ENCODE measurements at places on chromosomes 2 and 18.

DNA sequence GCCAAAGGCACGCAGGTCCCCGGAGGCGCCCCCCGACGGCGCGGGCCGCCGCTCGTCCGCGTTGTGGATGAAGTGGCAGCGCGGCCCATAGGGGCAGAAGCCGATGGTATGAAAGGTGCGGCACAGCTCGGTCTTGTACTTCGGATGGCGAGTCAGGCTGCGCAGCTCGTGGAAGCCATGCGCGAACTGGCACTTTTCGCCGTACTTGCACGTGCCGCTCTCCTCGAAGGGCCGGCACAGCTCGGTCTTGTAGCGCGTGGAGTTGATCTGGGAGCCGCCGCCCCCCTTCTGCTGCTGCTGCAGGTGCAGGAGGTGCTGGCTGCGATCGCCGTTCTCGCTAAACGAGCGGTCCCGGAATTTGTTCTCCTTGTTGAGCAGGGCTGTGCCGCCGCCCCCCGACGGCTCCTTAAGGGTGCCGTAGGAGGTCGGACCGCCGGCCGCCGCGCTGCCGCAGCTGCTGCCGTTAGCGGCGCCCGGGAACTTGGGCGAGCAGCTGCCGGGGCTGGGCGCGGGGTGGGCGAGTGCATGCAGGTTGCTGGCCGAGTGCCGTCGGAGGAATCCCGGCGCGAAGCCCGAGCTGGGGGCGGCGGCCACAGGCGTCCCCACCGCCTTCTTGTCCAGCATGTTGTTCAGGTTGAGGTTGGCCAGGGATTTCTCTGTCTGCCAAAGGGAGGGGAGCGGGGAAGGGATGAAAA is 1.2 kb downstream of the ZFP36L2 start:
- DNase-seq, result no peak

DNA sequence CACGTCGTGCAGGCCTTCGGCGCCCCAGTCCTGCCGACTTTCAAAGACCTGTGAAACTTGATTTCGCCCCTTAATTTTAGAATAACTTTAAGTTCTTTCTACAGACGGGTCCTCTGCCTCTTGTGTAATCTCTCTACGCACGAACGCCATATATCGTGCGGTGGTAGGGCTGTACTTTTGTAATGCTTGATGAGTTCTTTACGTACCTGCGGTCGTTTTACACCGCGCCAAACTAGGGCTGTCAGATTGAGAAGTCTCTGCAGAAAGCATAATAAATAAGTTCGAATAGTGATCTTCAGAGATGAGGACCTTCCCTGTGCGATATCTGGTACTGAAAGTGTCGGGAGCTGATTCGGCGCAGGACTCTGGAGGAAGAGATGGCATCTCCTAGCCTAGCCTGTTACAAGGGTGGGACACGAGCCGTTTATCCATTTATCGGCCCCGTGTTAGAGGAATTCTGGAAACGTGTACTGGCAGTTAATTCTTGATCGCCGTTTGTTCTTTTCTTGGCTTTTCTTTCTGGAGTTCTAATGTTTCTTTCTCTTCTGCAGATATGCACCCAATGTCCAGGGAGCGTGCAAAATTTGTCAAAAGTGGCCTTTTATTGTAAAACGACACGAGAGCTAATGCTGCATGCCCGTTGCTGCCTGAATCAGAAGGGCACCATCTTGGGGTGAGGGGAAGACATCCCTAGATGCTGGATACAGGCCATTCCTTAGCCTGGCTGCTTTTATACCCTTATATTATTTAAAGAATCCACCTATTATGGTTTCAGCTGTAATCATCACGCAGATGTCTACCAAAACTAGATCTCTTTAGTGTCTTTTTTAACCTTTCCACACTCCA is 781 bp upstream of the SLC5A6 start:
- no peak for DNase-seq

DNA sequence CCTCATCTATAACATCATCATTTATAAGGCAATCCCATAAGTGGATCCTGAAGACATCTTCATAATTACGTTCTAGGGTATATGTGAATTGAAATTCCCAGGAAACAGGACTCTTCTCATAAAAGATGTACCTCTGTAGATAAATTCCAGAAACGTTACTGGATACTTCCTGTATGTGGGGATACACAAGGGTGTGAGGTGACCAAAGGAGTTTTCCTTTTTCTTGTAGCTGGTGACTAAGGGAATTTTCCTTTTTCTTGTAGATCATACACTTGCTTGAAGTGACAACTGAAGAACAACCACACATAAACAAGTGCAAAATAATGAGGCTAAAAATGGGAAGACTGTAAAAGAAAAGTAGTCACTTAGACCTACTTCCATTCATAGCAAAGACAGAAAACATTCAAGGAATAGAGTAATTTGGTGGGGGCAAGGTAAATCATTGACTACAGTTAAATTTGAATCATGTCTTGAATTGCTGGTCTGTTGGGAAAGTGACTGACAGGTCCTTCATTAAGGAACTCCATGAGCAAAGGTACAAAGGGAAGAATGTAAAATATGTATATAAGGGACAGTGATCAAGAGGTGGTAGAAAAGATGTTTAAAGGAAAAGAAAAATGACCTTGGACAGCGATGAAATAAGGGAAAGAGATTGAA is 53.2 kb upstream of the UBE2E3 start:
- no peak for DNase-seq

- peak; percentile 83 for DNase-seq
Measured at GRCh38 chr2:159797543-159798375, at the start of gene CD302. Gene CD302 (minus strand): TSS chr2:159798208. CDS start chr2:159798198, 10 bp downstream.

DNA sequence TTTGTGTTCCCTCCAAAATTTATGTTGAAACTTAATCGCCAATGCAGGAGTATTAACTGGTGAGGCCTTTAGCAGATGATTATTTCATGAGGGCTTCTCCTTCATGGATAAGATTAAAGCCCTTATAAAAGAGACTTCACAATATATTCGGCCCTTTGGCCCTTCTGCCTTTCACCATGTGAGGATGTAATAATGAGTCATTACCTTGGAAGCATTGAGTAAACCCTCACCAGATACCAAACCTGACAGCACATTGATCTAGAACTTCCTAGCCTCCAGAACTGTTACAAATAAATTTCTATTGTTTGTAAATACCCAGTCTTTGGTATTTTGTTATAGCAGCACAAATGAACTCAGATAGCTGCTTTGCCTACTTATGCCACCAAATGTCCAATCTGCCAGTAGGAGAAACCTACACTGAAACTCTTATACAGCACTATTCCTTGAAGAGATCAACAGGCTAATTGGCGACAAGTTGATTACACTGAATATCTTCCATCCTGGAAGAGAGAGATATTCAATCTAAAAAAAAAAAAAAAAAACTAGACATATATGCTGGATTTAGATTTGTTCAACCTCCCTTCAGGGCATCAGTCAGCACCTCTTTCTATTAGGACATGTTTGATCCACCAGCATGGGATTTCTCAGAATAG is 125.9 kb upstream of the COL5A2 start:
- DNase-seq, result no peak

- no peak for DNase-seq
Measured at GRCh38 chr2:127659408-127660290, 13.7 kb downstream of the GPR17 start.

GRCh38 chr2:191081411-191082155 is 67.6 kb upstream of the STAT1 start:
- DNase-seq, result no peak

DNA sequence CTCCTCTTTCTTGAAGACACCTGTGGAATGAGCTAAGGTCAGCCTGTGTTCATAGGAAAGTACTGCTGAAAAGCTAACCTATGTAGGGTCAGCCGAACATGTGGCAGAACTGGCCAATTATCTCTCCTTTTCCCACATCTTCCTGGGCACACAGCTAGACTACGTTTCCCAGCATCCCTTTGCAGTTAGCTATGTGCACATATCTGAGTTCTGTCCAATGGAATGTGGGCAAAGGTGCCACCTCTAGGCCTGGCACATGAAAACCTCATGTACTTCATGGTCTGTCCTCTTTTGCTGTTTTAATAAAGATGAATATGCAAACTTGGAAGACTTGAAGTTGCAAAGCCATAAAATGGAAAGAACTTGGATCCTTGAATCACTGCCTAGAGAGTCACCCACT is 352.6 kb downstream of the TNS1 start:
- no peak for DNase-seq

- no peak for DNase-seq
Measured at GRCh38 chr2:211390536-211391188, 834.3 kb downstream of the CPS1 start.

GRCh38 chr2:185835974-185836373 is 97.4 kb downstream of the FSIP2 start:
- DNase-seq, result no peak

GRCh38 chr2:156896294-156896693 is 361.2 kb upstream of the GALNT5 start:
- no peak for DNase-seq

DNA sequence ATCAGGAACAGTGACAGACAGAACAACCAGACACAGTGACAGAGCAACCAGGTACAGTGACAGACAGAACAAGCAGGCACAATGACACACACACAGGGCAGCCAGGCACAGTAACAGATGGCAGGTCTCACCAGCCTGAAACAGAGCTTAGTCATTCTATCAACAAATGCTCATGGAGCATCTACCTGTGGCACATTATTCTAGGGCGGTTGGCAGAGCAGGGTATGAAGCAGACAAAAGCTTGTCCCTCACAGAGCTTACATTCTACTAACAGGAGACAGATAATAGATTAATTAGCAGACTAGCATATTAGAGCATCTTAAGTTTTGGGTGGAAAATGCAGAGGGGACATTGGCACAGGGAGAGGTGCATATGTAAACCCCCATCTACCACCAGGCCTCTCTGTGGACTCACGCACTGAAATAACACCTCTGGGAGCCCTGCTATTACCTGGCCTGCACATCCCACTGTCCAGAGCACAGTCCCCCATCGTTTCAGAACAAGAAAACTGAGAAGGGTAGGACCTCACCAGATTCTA is 64.1 kb upstream of the RAB6C start:
- no peak for DNase-seq

DNA sequence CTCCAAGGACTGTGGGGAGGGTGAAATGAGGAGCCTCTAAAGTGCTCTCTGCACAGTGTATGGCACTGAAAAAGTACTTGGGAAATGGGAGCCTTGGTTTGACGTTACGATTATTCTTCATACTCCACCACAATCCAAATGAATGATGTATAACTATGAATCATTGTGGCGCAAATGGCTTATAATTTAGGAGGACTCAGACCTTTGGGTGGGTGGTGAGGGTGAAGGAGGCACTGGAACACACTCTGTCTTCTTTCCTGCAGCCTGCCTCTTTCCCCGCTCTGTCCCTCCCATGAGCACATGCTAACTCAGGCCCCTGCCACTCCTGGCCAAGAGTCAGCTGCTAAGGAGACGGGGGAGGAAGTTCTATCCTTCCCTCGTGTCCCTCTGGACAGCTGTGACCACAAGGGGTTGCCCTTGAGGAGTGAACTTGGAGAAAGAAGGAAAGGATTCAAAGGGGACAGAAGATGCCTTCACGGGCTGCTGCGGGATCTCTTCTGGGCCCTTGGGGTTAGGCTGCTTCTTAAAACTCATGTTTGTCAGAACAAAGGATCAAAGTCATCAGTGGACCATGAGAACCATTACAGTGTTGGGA is 36.5 kb downstream of the POLR1A start:
- no peak for DNase-seq

GRCh38 chr2:16334886-16335603 is 330.6 kb downstream of the CYRIA start:
- DNase-seq, result no peak

- DNase-seq, result peak; percentile 38
Measured at GRCh38 chr2:100919316-100919715, 82.8 kb upstream of the RPL31 start.

DNA sequence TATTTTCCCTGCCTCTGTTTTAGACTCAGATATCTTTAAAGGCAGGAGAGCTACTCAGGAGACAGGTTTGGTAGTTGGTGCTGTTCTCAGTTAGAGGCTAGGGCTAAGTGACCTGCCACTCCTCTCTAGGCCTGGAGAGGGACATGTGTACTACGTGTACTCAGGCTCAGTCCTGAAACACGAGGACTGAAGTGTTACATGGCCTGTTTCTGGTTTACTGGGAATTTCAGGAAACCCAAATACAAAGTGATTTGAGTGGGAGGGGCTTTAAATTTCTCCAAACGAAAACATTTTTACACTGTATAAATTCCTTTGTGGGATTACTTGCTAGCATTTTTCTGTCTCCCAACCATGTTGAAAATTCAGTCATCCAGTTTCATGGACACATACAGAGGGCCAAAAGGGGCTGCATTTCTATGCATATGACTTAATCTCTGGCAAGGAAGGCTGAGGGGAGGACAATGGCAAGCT is 343.3 kb downstream of the CYP26B1 start:
- DNase-seq, result no peak

DNA sequence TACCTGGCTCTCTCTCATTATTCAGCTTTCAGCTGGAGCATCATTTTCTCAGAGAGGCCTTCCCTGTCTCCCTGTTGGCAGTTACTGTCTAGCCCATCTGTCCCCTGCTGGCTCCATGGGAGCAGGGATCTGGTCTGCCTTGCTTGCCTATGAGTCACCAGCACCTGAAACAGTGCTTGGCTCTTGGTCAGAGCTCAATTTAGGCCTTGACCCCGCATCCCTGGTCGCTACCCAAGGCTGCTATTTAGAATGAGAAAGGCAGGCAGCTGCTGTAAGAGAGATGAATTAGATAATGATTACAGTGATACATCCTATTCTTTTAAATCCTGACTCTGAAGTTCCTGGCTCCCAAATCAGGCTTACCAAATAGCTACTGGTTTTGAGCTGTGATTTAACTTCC is 32.9 kb downstream of the KCNE4 start:
- no peak for DNase-seq

All from GM13976 (cell line).